Activated naive CD8-positive, alpha-beta T cell treated with anti-CD3 and anti-CD28 coated beads, Interleukin-2, amount 10 ng/mL, durations not matched to agents 7 days and 5 days (primary cell): ENCODE measurements at places on chromosomes 2 and 18. TPM values are rescaled to one million over a fixed set of nuclear protein-coding genes. Genes with fewer than 3 reads are reported as not detected.

The FEV gene
- not detected for total RNA-seq

The GALNT14 gene
- total RNA-seq: not detected

The ANKRD29 gene
- total RNA-seq: not detected

The SERPINB4 gene
- not detected for total RNA-seq

The PSD4 gene
- total RNA-seq: 385 TPM

The LYPD6B gene
- not detected for total RNA-seq

The ZRANB3 gene
- 7.9 TPM for total RNA-seq

The SLC4A5 gene
- total RNA-seq: 3.6 TPM

The ARHGAP28 gene
- total RNA-seq: not detected

The VIL1 gene
- total RNA-seq: not detected

DNA sequence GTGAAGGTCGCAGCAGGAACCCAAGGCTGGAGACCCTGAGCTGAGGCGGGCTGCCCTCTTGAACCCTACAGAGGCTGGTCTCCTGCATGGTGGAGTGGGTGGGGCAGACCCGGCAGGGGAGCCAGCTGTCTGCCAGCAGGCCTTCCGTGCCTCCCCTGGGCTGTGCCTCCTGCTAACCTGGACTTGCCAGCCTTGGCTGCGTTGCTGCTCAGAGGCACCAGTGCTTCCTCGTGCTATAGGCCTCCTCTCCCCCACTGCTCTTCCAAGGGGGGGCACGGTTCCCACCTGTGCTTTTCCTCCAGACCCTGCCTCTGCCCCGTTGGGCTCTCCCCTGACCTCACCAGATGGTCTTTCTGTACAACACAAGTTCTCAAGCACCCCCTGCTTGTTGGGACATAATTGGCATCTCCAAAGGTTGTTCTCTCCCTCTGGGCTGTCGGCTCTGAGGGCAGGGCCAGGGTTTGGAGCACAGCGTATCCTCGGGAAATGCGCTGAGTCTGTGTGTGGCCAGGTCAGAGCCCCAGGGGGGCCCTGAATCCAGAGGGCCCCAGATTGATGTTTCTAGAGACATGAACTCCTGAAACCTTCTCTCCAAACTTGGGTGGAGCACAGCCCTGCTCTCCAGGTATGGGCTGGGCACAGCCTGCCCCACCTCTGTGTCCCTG is 6.7 kb downstream of the ARHGEF4 start:
- DNase-seq: no peak

GRCh38 chr2:38747007-38747424 is 4.1 kb downstream of the SRSF7 start:
- DNase-seq: no peak

DNA sequence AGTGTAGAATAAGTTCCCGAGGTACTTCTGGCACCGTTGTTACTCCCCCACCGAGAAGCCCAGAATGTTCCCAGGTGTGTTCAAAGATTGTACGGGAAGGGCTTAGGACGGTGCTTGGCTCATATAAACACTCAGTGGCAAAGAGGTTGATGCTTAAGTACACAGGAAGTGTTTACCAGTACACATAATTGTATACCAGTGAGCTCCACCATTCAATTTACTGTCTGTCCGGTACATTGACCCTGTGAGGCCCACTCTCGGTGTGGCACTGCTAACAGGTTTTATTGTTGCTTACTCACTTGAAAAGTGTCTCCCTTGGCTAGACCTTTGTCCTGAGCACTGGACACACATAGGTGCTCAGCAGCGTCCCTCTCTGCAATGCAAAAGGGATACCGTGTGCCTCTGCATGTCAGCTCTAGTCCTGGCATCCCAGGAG is 191.0 kb downstream of the NEDD4L start:
- no peak for DNase-seq

GRCh38 chr2:99988599-99988998 is 153.8 kb downstream of the AFF3 start:
- DNase-seq: no peak

GRCh38 chr2:10412380-10412779 is 35.7 kb downstream of the ODC1 start:
- no peak for DNase-seq

GRCh38 chr2:205283736-205284270 is 398.5 kb upstream of the NRP2 start:
- no peak for DNase-seq

DNA sequence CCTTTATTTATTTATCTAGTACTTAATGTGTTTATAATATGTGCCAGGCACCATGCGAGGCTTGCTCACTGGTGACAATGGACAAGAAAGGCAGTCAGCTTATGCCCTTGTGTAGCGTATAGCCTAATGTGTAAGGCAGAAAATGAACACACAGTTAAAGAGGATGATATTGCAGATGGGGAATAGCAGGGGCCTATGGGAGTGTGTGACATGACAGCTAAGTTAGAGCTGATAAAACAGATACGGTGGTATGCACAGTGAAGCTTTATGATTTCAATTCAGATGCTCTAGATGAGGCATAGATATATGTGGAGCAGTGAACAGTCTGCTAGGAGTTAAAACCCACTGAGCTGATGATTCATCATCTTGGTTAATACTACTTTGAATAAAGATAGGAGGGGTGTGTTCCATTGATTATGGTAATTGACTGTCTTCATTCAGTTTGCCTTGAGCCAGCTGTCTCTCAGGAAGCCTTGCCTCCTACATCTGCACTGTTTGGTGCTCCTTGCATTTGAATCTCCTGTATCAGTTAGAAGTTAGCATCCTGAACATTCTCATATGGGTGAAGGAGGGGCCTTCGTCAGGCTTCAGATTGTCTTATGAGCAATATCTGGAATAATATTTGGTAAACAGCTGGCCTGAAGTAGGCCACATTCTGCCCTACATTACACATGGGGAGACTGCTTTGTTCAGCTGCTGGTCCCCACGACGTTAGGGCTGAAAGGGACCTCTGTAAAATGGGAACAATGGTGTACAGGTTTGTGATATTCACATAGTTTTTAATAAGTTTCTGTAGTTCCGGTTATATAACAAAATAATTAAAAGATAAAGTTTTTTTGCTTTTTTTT is 13.2 kb downstream of the MAP4K4 start:
- no peak for DNase-seq

- DNase-seq: no peak
Observed at GRCh38 chr2:45029215-45029614, 20.0 kb upstream of the SIX2 start.

GRCh38 chr2:127401757-127402695 is 14.3 kb upstream of the MAP3K2 start:
- DNase-seq: no peak

DNA sequence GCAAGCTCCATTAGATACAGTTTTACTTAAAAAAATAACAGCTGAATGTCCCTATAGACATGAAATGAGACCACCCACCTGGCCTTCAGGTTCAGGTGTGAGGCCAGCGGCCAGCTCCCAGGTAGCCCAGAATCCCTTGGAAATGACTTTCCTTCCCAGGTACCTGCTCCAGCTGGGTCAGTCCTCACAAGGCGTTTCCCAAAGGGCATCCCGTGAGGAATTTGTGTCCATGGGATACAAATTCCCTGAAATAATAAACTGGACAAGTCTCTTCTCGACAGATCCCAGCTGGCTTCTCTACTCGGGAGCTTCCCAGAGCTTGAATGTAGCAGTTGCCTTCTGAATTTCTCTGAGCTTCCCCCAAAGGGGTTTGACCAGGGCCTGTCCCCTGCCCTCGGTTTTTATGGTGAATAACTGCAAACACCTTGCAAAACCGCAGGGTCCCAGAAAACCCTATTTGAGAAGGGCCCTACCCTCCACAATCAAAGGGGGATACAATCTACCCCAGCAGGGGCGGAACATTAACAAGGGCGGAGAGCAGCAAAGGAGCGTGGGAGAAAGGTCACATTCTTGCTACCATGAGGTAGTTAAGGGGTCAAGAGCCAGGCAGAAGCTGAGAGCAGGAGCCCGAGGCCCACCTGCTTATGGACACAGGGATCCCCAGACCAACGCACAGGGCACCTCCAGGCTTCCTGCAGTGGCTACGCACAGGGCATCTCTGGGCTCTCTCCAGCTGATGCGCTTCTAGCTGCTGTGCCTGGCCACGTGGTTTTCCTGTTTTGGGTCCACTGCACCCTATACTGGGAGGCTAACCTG is 107.7 kb downstream of the HDAC4 start:
- DNase-seq: peak; percentile 29

DNA sequence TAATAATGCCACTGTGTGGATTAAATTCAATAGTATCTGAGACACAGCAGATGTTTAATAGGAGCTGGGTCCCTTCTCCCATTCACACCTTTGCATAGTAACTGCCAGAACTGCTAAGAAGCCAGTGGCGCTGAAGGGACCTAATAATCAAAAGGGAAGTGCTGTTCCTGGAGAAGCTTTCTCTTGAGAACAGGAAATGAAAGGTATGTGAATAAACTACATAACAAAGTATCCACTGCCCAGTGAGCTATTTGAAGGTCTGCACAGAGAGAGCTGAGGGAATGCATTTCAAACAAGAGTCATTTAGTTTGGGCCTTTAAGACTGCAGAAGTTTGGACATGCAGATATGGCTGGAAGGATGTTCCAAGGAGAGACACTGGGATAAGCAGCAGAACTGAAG is 56.1 kb upstream of the KIDINS220 start:
- no peak for DNase-seq

DNA sequence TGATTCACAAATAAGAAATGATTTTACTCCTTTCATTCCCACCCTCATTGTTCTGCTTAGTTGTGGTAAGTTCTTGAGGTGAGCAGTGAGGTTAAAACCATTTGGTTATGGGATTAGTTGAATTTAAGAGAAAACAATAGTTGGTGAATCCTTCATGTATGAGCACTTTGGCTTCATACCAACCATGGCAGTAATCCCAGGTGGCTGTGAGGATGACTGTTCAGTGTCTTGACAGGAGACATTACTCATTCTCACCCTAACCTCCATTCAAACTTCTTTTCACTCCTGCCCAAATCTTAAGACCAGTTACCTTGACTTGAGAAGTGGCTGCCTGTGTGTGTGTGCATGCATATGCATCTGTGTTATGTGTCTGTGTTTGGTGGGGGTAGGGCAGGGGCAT is 143.1 kb downstream of the SETBP1 start:
- no peak for DNase-seq

GRCh38 chr2:233075141-233075965 is 15.2 kb downstream of the INPP5D start:
- no peak for DNase-seq

DNA sequence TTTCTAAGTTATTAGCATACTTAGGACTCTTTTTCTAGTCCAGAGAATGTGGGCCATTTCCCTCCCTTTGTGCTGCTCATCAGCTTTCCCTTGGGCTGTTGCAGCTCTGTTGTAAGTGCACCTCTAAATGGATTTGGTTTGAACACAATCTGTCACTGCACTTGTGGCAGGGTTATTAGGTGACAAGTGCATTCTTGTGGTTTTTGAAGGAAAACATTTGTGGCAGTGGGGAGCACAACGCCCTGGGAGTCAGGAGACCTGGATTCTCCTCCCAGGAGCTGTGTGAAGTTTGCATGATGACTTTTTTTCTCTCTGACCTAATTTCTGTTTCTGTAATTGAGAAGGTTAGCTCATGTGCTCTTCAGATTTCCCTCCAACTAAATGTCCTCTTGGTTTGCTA is 630.9 kb upstream of the FAM98A start:
- DNase-seq: no peak

DNA sequence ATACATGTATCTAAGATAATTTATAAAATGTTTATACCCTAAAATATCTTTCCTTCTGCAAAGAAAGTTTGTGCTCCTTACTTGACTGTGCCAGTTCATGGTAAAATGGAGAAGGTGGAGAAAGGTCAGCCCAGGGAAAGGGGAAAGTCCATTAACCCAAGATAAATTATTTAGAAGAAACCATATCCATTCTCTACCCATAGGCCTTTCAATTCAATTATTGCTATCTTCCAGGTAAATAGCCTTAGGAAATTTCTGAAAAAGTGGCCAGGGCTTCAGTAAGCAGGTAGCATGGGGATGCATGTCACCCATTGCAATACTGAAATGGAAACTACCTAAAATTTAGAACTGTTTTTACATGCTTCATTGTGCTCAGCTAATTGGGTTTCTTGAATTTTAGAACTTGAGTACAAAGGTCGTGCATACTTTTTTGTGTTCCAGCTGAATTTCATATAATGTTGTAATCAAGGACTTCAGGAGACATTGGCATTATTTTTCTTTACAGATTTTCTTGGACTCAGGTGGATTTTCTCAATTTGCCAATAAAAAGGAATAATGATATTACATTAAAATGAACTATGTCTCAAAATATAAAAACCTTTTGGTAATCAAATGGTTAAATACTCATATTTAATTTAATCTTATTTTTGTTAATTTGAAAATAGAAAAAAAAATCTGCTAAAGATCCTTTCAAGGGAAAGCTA is 124.9 kb downstream of the CSRNP3 start:
- DNase-seq: no peak
